ENCODE measurements at places on chromosomes 5 and 9.
A peak's percentile ranks its signal among the peaks of the same experiment; 100 is the strongest.

- peak; percentile 14 for DNase-seq
Measured at GRCh38 chr5:32312197-32312594, 543 bp downstream of the MTMR12 start.

DNA sequence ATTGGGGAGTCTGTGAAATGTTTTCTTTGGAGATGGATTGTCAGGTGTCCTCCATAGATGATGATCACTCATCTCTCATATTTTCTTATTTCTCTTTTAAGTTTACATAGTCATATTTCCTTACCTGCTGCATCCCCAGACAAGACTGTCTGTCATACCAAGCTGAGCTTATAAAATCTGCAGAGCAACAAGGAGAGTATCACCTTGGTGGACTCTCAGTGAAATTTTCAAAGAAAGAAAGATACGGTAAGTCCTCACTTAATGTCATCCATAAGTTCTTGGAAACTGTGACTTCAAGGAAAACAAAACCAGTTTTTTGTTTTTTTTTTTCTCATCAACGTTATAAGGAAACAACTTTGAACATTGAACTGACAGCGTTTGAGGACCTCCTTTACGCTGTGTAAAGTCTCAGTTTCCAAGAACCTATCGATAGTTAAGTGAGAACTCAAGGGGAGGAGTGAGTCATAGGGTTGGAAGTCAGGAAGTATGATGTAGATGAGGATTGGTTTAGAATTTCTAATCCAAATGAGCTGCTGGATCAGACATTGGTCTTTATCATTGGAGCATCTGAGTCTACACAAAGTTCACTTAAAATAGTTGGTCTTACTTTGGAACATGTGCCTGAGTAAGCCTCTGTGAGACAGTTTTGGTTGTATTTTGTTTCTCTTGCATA, 45.5 kb downstream of the SPIN1 start:
- no peak for DNase-seq

- DNase-seq = no peak
Measured at GRCh38 chr5:89346573-89346972, 463.6 kb upstream of the MEF2C start.

DNA sequence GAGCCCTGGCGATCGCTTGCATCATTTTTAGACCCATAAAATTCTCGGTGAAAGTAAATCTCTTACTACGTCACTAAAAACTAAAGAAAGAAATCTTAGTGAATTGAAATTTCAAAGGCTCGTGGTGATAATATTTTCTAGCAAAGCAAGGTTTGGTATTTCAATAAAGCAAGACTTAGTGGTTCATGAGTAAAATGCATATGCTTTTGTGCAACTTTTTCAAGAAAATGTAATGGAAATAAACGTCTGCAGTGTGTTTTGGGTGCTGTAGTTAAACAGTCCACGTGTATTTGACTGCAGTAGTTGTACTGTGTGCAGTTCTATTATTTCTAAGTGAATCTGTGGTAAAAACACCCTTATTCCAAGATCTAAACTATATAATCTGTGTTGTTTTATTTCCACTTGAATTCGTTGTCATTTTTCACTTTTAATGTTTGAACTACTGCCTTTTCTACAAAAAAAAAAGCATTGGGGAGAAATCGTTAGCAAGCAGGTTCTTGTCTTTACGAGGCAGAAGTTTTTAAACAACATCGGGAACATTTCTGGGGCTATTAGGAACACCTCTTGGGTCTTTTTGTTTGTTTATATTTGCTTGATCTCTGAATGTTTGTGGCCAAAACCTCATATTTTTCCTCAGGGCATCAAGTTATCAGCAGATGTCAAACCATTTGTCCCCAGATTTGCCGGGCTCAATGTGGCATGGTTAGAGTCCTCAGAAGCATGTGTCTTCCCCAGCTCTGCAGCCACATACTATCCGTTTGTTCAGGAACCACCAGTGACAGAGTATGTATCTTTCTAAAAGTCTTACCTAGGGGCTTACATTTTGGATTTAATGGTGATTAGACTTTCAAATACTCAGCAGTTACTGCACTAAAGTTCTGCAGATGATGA, 960 bp downstream of the SECISBP2 start:
- DNase-seq = no peak

GRCh38 chr5:10808347-10809226, 47.6 kb upstream of the DAP start:
- DNase-seq = no peak

DNA sequence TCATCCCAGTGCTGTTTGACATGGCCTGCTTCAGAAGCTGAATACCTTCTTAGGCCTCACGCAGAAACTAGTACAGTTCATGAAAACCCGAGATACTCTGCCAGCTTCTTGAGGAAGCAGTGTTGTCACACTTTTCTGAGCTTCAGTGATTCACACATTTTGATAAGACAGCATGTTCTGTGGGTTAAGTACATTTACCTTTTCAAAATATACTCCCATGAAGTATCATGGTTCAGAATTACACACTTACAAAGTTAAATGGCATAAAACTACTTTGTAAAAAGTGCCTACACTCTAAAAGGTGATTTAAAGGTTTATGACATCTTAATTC, 56.9 kb downstream of the VCAN start:
- no peak for DNase-seq

GRCh38 chr9:88742483-88742882, 207.5 kb downstream of the NXNL2 start:
- DNase-seq = no peak

DNA sequence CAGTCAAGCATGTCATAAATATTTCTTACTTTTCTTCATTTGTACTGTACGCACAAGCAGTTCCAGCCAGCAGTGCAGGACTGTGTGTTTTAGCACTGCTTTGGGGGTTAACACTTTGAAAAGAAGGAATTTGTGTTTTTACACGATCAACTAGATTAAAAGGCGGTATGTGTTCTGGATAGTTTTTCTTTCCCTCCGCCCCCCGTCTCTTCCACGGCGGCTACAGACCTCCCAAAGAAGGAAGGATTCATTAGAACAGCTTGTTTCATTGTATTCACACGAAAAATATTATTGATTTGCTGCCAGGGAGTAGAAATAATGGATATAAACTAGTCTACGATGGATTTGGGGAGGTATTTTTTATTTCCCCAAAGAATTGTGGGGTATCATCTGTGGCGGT, 336.8 kb upstream of the RFX3 start:
- DNase-seq = no peak

DNA sequence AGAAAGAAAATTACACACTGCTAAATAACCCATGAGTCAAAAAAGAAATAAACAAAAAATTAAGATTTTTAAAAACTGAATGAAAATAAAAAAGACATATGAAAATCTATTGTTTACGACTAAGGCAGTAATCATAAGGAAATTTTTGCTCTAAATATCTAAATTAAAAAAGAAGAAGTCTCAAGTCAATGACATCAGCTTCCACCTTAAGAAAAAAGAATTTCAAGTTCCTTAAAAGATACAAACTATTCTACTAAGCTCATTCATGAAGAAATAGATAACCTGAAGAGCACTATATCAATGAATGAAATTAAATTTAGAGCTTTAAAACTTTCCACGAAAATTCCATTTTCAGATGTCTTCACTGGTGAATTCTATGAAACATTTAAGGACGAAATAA, 15.7 kb upstream of the STARD4 start:
- DNase-seq = no peak

GRCh38 chr9:107963246-107963645, 473.7 kb upstream of the KLF4 start:
- DNase-seq = no peak

GRCh38 chr9:91477106-91477505, 53.5 kb upstream of the NFIL3 start:
- DNase-seq = no peak

- DNase-seq = no peak
Measured at GRCh38 chr5:35003018-35003957, 44.5 kb downstream of the AGXT2 start.

- no peak for DNase-seq
Measured at GRCh38 chr5:116947691-116948528, 373.3 kb upstream of the SEMA6A start.

GRCh38 chr5:37080697-37081096, 168.5 kb downstream of the CPLANE1 start:
- DNase-seq = no peak

GRCh38 chr5:180606215-180606785, 15.0 kb upstream of the SCGB3A1 start:
- no peak for DNase-seq

- DNase-seq = no peak
Measured at GRCh38 chr5:155839251-155840037, 487.5 kb upstream of the SGCD start.

DNA sequence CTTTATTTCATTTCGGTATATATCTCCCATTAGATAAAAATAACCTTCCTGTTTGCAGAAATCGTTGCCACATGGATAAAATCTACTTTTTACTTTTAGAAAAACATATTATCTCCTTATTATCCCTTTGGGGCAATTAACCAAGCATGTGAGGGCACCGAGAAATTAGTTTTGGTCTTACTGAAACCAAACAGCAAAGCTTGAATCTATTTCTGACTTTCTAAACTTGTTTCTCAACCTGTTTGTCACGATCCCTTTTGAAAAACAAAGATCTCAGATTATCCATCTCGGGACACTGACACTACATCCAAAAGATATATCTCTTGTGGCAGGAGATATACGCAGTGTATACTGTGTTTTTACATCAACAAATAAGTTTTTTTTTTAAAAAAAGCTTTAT, 2.3 kb downstream of the TUT7 start:
- DNase-seq = no peak

DNA sequence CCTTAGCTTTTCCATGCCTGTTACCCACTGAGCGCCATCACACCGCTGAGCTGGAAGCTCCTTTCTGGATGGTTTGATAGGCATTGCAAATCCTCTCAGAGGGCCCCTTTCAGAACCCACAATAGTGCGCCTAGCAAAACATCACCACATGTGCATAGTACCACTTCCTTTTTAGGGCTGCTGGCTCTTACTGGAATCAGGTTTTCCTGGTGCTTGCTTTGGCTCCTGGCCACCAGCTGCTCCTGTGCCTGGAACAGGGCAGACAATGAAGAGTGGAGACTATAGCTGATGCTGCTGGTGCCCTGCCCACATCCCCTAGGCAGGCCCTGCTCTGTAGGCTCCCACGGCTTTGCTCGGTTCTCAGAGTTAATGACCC, 163.6 kb upstream of the SEMA6A start:
- DNase-seq = no peak

- no peak for DNase-seq
Measured at GRCh38 chr9:14560194-14560593, 133.0 kb downstream of the ZDHHC21 start.

DNA sequence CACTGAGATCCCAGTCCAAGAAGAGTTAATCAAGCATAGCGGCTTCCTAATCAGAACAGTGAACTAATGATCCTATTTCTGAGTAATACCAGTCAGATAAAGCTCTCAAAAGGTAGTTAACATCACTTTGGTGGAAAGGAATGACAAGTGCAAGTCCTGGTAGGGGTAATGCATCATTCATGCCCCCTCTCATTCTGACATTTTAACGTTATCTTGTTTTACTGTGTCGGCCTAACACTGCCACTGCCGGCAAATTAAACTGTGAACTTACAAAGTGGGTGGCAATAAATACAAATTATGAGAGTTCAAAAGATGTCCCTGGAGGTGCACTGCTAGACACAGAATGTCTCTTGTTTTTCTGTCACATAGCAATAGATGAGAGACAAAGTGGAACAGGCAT, 131.6 kb downstream of the EBF1 start:
- DNase-seq = no peak

GRCh38 chr5:111681414-111682120, 75.4 kb downstream of the NREP start:
- DNase-seq = no peak

GRCh38 chr5:76472335-76473008, 69.4 kb downstream of the IQGAP2 start:
- no peak for DNase-seq

GRCh38 chr5:139668064-139668880, 20.1 kb downstream of the CXXC5 start:
- no peak for DNase-seq

GRCh38 chr9:4879115-4879558, 86.4 kb downstream of the RCL1 start:
- DNase-seq = no peak

- DNase-seq = no peak
Measured at GRCh38 chr9:83238871-83239640, 176.1 kb upstream of the RASEF start.

DNA sequence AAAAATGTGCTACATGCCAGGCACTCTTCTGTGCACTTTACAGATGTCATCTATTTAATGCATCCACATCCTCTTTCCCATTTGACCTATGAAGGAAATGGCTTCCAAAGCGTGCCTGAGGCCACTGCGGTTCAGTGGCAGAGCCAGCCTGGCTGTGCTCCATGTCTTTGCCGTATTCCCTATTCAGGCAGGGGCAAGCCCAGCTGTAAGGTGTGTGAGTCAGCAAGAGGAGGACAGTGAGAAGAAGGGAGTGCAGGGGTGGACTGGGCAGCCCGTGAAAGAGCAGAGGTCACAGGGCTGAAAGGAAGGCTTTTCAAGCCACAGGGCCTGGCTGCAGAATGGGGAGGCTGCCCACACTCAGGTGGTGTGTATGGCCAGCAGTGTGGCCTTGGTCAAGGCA, 91.7 kb downstream of the HRH2 start:
- DNase-seq = no peak

- DNase-seq = no peak
Measured at GRCh38 chr9:73133022-73133651, 18.5 kb upstream of the ANXA1 start.

GRCh38 chr5:177526791-177527190, 10.0 kb upstream of the DDX41 start:
- DNase-seq = no peak

DNA sequence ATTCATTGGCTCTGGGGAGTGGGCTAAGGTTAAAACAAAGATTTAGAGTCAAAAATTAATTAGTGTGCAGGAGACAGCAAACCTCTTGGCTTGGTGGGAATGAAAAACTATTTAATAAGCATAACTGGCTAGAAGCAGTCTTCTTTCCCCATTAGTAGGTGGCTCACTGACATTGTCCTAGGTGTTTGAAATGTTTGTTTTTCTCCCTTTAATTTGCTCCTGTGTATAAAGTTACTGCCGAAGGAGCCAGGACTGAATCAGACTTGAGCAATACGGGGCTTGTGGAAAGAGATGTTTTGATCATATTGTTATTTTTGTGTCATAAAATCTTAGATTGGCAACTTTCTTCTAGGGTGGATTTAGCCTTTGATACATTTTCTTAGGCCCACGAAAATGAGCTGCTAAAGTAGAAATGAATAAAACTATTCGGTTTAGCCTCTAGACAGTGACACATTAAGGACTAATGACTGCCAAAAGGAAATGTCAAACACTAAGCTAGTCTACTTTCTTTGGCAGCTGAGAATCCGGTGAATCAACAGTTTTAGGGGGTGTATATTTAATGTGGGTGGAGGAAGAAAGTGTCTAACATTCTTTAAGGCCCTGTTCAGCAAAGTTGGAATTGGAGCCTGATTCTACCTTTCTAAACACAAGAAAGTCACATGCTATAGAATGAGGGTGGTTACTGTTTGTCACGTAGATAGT, 30.2 kb downstream of the LRRTM2 start:
- DNase-seq = no peak

GRCh38 chr5:56206126-56206910, 26.8 kb downstream of the ANKRD55 start:
- no peak for DNase-seq

DNA sequence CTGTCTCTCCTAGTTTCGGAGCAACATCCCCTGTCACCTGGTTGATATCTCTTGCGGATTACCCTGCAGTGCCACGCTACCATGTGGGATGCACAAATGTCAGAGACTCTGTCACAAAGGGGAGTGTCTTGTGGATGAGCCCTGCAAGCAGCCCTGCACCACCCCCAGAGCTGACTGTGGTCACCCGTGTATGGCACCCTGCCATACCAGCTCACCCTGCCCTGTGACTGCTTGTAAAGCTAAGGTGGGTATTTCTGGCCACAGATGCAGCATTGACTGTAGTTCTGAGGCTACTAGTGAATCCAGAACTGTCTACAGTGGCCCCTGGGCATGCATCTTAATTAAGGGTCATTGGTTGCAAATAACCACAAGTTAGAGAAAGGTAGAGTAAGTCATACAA, 50.8 kb downstream of the AQP7 start:
- DNase-seq = no peak

All from stimulated activated CD8-positive, alpha-beta memory T cell treated with anti-CD3 and anti-CD28 coated beads, Interleukin-4, amount 100 ng/mL, for 1 hour (primary cell).